GM23248 (cell line): ENCODE measurements at places on chromosomes 2 and 18. TPM values are rescaled to one million over a fixed set of nuclear protein-coding genes. Genes with fewer than 3 reads are reported as not detected.

Gene ESPNL
- 1.4 and 1.5 TPM in 2 replicates for total RNA-seq

Gene TMBIM1
- total RNA-seq, result 178 and 214 TPM in 2 replicates

Gene SERPINB10
- total RNA-seq, result not detected in 2 replicates

Gene VIT
- total RNA-seq, result 0.22 TPM in 1 of 2 replicates, not detected in the other

Gene OR6B3
- total RNA-seq, result not detected in 2 replicates

Gene EVX2
- not detected in 2 replicates for total RNA-seq

Gene SIX3
- not detected in 2 replicates for total RNA-seq

- DNase-seq, result no peak
Measured at GRCh38 chr2:34985474-34985873, 1370.1 kb upstream of the CRIM1 start.

- no peak for DNase-seq
Measured at GRCh38 chr2:168649562-168649961, 152.9 kb upstream of the NOSTRIN start.

- no peak for DNase-seq
Measured at GRCh38 chr2:106195456-106195855, 1.4 kb upstream of the UXS1 start.

DNA sequence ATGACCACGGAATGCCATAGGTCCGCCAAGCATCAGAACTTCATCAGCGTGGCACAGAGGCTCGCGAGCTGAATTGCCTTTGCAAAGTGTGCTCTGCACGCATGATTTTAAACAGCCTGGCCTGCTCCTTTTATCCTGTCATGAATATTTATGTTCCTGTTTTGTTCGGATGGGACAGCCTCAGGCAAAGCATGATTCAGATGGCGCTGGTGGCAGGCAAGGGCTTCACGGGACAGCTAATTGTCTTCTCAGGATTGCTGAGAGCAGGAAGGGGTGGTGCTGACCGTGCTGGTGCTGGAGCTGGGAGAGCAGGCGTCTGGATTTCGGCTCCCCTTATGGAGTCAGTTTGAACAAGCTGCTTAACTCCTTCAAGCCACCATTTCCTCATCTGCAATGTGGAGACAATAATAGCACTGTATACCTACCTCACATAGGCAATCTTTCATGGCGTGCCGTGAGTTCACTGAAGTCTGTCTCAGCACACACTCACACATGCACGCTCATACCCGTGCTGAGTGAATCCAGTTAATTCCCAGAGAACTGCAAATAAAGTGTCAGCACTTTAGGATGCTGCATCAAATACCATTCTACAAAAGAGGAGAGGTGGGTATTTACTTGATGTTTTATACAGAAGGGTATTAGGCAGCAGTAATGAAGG, 79.7 kb upstream of the APCDD1 start:
- peak; percentile 75 for DNase-seq

GRCh38 chr2:69386360-69386759, 667 bp downstream of the GFPT1 start:
- peak; percentile 17 for DNase-seq

- no peak for DNase-seq
Measured at GRCh38 chr2:152406119-152406835, 71.3 kb downstream of the FMNL2 start.

GRCh38 chr18:58542426-58543159, 86.3 kb downstream of the ALPK2 start:
- DNase-seq, result peak; percentile 30

- DNase-seq, result peak; percentile 54
Measured at GRCh38 chr2:119174216-119174992, 15.9 kb upstream of the C1QL2 start.
